CMK (cell line): ENCODE measurements at places on chromosomes 1 and 21.

DNA sequence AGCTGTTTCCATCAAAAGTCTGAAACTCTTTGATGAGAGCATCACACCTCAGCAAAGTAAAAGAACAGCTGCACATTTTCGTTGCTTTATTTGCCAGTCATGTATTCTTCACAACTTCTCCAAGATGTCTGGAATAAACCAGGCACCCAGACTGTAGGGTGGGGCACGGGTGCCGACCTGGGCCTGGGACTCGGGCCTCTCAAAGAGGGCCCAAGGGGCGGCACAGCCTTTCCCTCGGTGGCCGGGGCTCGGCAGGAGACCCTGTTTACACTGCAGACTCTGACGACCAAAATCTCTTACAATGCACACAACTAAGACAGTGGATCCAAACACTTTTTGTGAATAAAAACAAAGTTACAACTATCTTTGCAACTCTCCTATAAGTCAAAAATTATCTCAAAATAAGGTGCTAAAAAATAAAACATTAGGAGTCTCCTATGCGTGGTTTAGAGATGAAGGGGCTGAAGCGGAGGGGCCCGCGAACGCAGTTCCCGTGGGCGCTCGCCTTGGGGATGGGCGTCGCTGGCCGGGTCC is 696 bp downstream of the LSS start:
- DNase-seq = no peak

GRCh38 chr1:26585471-26585870 is 55.9 kb downstream of the RPS6KA1 start:
- DNase-seq = no peak

DNA sequence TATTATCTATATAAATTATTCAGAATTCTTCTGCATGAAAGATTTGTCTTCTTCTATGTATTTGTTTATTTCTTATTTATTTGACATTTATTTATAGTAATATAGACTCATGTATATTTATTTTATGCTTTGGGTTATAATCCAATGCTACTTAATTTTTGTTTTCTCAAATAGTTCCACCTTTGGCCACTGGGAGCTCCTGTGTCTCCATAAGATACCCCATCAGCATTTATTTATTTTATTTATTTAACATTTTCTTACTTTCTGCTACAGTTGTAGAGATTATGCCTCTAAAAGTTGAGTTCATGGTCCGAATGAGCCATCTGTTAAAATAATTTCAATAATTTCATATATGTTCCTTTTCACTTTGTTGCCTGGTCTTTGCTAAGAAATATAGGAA is 289.4 kb downstream of the ADGRL2 start:
- no peak for DNase-seq

DNA sequence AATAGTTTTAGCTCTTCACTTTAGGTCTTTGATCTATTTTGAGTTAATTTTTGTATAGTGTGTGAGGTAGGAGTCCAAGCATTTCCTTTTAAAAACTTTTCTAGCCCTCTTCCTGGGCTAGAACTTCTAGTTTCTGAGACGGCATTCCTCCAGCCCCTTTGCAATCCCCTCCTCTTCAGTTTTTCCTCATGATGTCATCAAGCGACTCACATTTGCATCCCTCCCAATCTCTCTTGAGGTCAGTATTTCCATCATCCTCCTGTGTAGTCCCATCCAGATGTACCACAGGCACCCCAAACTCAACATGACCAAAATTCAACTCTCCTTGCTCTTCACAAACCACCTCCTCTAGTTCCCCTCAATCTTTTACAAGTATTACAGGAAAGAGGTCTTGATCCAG is 10.7 kb downstream of the HMGN2 start:
- DNase-seq = no peak

DNA sequence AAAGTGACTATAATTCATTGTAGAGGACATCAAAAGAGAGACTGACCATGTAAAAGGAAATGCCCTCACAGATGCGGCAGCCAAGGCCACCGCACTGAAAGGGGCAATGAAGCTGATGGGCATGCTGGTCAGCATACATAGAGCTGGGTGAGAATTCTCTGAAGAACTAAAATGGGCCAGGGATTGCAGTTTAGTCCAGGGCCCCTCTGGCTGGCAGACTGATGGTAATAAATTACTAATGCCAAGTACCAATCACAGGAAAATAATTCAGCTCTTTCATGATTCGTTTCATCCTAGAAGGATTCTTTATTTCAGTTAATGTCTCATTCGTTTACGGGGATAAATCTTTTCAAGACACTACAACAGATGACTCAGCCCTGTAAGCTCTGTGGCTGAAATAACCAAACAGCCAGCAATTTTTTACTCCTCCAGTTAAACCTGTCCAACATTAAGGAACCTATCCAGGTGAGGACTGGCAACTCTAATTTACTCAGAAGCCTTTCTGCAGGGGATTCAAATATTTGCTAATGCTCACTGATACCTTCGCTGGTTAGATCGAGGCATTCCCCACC is 56.9 kb upstream of the MAP1LC3C start:
- no peak for DNase-seq

DNA sequence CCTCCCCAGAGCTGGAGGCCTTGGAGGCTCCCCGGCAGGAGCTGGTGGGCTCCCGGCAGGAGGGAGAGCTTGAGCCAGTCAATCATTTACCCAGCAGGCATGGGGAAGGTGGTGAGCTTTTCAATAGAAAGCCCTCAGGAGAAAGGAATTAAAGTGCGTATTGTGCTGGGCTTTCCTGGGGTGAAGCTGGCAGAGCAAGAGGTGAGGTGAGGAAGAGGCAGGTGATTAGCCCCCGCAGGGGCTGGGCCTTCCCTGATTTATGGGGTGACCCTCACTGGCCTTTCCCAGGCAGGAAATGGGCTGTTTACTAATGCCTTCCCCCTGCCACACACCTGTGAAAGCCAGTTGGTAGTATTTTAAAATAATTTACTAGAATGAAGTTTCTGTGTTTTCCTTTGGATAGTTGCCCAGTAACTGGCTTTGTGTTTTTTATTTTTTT is 25.8 kb downstream of the CLDN14 start:
- DNase-seq = no peak

GRCh38 chr1:69519006-69519405 is 48.7 kb upstream of the LRRC7 start:
- no peak for DNase-seq

DNA sequence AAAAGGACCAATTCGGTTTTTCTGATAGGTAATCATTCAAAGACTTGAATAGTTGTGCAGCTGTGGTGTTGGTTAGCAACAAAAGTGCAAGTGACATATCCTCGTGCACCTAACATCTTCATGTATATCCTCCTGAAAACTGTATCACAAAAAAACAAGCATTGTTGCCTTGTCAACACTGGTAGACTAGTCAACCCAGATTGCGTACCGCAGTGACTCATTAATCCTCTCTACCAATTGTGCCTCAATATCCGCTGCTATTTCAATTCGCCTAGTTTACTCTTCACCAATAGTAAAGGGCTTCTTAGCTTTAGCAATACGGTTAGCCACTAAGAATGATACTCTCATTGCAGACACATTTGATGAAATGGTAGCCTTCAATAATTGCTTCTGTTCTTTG is 3.5 kb downstream of the HHAT start:
- no peak for DNase-seq

DNA sequence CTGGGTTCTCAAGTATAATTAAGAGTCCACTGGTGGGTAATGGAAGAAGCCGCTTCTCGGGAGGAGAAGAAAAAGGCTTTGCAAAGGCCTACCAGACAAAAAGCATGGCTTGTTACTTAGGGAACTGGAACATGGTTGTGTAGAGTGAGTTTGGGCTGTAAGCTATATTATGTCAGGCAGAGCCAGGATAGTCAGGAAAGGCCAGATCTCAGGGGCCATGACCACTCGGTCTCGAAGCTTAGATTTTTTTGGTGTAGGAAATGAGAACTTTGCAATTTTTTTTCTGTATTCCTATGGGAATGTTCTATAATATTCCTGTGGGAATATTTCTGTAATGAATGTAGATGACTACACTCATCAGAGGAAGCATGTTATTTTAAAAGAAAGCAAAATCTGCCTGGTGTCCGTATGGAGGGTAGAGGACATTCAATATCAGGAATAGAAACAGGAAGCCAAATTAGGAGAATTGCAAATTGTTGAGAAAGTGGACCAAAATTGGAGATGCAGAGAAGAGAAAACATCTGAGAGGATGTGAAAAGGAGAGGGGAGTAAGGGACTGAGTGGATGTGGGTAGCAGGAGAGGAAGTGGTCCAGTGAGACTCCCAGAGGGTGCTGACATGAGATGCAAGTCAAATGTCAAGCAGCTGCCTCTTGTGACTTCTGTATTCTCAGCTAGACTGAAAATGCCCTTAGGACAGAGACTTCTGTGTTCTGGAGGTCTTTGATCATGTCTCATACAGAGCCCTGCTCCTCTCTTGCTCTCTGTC is 45.2 kb upstream of the HAO2 start:
- DNase-seq = no peak

DNA sequence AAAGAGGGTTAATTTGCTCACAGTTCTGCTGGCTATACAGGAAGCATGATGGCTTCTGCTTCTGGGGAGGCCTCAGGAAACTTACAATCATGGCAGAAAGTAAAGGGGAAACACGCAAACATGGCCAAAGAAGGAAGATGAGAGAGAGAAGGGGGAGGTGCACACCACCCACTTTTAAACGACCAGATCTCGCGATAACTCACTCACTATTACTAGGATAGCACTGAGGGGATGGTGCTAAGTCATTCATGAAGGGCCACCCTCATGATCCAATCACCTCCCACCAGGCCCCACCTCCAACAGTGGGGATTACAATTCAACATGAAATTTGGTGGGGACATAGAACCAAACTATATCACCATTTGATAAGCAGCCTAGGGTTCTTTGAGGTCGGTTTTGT is 2.4 kb upstream of the C1orf115 start:
- DNase-seq = no peak

DNA sequence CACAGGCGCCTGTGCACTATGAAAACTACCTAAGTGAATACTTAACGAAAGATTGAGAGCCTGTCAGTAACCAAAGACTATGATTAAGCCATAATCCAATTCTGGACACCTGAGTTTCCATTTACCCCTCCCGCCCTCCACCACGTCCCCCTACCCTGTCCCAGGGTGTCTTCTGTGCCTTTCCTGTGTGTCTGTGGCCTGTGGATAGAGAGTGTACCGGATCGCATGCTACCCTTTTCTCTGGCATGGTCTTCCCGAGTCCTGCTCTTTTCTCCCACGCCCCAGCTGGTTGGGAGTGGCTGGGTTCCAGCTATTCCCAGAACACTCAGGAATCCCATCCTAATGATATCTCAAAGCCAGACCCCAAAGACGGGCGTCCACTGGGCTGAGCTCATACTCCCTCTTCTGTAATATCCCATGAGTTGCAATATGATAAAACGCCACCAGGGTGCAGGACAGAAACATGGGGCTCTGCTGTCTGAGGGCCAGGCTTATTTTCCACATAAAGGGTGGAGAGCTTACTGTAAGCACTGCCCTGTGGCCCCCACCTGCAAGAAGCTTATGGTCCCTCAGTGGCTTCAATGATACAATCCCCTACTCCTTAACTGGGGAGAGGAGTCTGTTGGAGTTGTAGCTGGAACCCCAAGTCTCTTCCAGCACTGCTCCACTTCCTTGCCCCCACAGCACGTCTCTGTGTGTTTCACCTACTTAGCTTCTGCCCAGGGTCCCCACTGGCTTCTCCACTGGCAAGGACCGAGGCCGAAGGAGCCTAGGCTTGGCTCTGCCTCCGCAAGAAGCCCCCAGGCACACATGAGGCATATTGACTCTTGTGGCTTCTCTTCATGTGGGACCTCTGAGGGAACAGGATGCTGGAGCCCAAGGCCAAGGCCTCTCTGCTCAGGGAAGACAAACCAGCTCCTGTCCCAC is 17.6 kb upstream of the ALX3 start:
- peak; percentile 48 for DNase-seq

GRCh38 chr21:42002421-42002958 is 7.7 kb downstream of the ZBTB21 start:
- no peak for DNase-seq

GRCh38 chr1:3036447-3037280 is 15.4 kb downstream of the ACTRT2 start:
- no peak for DNase-seq

DNA sequence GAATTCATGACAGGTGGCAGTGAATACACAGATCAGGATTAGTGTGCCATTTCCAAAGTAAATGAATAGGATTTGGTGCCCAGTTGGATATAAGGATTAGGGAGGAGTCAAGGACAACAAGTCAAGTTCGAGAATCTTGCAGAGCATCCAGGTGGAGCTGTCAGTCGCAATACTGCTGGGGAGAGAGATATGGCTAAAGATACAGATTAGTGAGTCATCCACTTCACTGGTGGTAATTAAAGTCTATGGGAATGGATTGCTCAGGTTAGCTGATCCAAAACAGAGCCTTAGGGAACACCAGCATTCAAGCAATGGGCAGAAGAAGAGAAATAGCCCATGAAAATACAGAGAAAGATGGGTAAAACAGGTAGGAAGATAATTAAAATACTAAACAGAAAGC is 26.8 kb downstream of the BCAS2 start:
- no peak for DNase-seq

- DNase-seq = no peak
Measured at GRCh38 chr1:153532181-153532580, 3.6 kb downstream of the S100A6 start.

GRCh38 chr1:224266915-224267856 is 62.8 kb downstream of the NVL start:
- no peak for DNase-seq

DNA sequence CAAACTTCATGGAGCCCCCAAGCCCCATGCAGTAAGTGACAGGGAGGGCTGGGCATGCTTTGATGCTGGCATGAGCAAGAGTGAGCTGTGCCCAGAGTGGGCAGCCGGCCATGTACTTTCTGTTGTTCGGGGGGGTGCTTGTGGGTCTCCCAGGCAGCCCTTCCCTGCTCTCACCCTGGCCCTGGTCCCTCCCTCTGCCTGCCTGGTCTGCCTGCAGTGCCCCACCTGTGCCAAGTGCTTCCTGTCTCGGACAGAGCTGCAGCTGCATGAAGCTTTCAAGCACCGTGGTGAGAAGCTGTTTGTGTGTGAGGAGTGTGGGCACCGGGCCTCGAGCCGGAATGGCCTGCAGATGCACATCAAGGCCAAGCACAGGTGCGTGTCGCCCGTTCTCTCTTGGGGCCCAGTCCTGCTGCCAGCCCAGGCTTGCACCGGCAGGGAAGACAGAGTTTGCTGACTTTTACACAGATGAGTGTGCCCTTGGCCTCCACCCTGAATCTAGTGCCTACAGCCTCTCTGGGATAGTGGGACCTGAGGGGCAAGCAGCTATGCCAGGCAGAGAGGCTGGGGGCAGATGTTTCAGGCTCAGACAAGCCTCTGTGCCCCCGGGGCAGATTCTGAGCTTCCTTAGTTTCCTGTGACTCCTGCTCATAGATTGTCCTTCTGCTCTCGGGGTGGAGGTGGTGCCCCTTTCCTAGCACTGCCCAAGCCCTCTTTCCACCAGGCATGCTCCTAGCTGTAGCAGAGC is 7.6 kb downstream of the ZBTB48 start:
- DNase-seq = no peak

GRCh38 chr1:228378090-228378872 is 28.4 kb downstream of the TRIM11 start:
- peak; percentile 82 for DNase-seq

GRCh38 chr1:233993651-233994050 is 89.2 kb downstream of the SLC35F3 start:
- no peak for DNase-seq

DNA sequence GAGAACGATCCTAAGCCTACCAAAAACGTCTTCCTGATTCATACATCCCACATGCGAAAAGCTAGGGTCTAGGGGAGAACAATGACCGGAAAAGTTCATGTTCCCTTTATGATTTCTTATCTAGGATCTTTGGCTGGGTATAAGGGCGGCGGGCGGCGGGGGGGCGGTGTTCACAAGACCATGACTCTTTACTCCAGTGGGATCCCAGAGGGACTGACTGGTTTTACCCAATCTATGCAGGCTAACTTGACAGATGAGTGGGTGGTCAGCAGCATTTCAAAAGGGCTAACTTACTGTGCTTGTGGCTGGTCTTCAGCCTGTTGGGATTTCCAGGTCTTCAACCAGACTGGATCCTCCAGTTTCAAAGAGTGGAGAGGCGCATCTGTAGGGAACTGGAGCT is 40.3 kb downstream of the CNIH3 start:
- DNase-seq = no peak
